Activated CD8-positive, alpha-beta memory T cell treated with anti-CD3 and anti-CD28 coated beads for 1 hour (primary cell): ENCODE measurements at places on chromosomes 2 and 18.

DNA sequence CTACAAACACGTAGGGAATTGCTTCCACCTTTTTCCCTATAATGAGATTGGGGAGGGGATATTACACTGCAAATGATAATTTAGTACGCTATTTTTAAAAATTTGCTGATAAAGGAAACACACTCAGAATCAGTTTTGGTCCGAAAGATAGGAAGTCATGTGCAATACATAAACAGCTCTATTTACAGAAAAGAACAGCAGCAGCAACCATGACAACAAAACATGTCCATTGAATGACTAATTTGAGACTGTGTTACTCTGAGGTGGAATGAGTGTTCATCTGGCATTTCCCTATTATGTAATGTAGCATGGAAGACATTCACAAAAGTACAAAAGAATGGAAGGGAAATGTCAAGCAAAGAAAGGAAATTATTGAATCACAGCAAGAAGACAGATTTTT is 337.2 kb downstream of the NBAS start:
- DNase-seq, result no peak

GRCh38 chr2:108552566-108552965 is 18.3 kb downstream of the LIMS1 start:
- DNase-seq, result no peak

GRCh38 chr18:79465392-79465991 is 69.8 kb downstream of the NFATC1 start:
- no peak for DNase-seq

DNA sequence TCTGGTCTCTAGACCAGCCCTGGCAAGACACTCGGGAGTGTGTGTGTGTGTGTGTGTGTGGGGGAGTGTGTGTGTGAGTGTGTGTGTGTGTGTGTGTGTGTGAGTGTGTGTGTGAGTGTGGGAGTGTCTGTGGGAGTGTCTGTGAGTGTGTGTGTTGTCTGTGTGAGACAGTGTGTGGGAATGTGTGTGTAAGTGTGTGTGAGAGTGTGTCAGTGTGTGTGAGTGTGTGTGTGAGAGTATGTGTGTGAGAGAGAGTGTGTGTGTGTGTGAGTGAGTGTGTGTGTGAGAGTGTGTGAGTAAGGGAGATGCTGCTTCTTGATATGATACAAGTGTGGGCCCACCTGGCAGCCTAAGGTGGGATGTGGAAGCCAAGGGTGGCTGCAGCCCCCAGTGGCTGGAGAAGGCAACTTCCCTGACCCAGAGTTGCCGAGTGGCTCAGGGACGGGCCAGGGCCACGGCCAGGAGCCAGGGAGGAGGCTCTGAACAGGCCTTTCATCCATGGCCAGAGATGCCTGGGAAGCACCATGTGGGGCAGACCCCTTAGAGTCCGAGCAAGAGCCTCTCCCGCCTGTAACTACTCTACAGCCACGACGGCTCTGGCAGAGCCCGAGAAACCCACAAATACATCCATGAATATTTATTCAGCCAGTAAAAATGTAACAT is 159.3 kb upstream of the MYCN start:
- DNase-seq, result no peak

GRCh38 chr2:117942551-117942950 is 71.3 kb downstream of the CCDC93 start:
- no peak for DNase-seq

DNA sequence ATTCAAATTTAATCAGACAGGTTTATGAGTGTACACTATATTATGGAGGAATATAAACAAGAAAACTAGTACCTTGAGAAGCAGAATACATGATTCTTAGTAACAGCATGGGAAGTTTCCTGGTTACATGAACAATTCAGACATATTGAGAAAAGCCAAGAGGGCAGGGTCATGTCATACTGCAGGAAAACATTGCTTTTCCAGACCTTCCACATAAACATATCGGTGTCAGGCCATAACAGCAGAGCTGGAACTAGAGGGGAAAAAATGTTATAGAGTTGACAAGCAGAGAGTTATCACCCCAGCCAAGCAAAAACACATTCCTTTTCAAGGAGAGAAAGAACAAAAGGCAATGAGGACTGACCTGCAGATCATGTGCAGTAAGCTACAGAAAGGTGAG is 74.7 kb upstream of the ZNF236 start:
- no peak for DNase-seq

- DNase-seq, result no peak
Observed at GRCh38 chr2:196434217-196434616, 205.3 kb upstream of the CCDC150 start.

DNA sequence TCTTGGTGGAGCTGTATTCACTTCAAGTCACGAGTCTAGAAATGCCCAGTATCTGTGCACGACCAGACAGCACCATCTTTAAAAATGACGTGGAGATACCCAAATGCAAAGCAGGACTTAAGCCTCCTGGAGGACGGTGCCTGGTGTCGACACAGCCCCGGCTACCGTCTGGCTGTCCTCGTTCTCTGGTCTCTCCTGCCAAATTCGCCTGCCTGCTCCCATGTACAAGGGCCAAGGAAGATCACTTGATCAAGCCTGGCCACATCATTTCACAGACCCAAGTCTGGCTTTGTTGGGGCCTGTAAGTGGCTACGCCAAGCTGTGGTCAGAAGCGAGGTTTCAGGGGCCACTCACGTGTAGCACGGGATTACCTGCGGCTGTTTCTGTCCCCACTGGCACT is 9.4 kb downstream of the ODC1 start:
- DNase-seq, result no peak

DNA sequence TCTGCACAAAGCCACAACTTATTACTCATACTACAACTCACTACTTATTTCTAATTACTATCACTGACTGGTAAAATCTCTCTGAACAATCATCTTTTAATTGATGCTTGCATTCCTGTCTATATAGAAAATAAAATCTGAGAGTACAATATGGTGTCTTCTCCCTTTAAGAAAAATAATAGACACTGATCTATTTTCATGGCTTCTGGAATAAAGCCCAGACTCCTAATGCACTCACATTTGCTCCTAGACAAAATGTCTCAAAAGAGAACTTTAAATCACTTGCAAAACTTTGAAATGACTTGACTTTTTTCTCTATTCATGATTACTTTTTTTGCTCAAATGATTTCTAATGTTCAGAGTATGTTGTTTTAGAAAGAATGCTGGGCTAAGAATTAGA is 28.7 kb downstream of the ESCO1 start:
- DNase-seq, result no peak

DNA sequence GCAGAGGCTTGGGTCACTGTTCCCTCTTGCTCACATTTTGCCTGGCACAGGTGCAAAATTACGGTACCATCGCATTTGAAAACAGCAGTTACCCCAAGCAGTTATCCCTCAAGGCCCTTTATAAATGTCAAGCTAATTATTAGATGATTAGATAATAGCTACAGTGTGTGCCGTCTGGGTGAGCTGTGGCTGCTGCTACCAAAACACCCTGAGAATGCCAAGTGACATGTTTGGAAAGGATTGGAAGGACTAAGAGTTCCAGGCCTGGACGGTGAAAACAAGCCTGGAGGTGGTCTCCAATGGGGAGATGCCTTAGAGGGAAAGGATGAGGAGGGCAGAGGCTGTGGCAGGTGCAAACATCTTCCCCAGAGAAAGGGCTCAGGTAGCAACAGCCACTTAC is 120.6 kb downstream of the CAPN13 start:
- DNase-seq, result no peak

DNA sequence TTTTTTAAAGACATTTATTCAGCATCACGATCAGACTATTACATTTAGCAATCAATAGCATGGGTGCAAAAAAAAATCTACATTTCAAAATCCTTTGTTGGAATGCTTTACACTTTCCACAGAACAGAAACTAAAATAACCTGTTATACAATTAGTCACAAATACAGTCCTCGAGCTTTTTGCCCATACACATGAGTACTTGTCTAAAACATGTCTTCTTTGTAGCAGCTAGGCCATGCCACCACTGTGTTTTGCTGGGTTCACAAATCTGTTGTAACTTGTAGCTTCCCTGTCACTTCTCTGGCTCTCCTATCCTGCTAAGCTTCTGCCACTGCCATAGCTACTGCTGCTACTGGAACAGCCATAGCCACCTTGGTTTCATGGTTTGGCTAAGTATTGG is 24.4 kb upstream of the ADAM23 start:
- DNase-seq, result no peak

DNA sequence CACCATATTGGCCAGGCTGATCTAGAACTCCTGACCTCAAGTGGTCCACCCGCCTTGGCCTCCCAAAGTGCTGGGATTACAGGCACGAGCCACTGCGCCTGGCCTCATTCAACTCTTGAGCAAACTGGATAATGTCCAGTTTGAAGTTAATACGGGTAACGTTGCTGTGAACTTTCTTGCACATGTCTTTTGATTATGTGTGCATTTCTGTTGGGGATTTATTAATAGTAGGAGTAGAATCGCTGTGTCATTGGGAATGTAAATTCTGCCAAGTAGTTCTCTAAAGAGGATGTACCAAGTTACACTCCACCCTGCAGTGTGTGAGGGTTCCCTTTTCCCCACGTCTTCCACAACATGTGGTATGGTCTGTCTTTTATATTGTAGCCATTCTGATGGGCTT is 6.2 kb downstream of the IMPA2 start:
- no peak for DNase-seq

DNA sequence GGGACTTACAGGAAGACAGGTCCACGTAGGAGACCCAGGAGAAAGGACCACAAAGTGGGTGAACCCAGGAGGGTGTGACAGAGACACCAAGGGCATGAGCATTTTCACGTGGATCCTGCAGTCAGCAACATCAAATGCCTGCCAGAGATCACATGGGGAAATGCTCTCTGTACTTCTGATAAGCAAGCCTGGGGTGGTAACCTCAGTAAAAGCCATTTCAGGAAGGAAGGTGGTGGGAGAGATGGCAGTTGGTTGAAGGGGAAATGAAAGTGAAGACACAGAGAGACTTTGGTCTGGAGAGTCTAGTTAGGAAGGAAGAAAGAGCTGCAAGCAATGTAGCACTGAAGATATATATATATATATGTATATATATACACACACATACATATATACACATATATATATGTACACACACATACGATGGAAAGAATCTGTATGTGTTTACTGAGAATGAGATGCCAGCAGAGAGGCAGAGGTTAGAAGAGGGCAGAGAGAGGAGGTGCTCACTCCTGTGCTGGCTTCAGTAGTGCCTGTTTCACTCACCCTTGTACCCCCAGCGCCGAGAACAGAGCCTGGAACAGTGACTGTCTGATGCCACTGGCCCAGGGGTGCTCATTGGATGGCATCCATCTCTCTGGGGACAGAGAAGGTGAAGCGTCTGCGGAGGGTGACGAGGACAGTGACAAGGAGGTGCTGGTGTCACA is 314.9 kb downstream of the AFF3 start:
- DNase-seq, result no peak

GRCh38 chr2:222360146-222360545 is 61.3 kb upstream of the PAX3 start:
- no peak for DNase-seq

GRCh38 chr2:242024751-242025355 is 155.3 kb downstream of the RTP5 start:
- DNase-seq, result no peak

DNA sequence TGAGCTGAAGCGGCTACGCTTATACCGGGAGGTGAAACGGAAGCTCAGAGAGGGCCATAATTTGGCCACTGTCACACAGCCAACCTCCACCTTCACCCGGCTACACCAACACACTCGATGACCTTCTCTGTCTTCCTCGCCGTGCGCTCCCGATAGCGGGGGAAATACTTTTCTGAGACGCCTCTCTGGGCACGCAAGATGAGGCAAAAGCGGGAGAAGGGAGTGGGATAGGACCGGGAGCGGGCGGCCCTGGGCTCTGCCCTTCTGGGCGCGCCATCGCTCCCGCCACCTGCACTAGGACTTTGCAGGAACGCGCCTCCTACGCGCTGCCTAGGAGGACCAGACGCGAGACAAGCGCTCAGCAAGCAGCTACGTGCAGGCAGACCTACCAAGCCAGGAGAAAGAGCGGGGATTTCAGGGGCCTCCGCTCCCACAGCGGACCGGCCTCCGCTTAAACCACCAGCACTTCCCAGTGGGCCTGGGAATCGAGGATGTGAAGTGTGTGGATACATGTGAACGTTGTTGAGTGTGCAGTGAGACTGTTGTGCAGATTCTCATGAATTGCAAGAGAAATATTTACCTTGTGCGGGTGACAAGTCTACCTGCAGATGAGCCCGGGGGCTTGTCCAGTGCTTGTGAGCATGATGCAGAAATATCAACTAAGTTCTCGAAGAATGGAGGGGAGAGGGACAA is 11.4 kb downstream of the SIX3 start:
- no peak for DNase-seq

DNA sequence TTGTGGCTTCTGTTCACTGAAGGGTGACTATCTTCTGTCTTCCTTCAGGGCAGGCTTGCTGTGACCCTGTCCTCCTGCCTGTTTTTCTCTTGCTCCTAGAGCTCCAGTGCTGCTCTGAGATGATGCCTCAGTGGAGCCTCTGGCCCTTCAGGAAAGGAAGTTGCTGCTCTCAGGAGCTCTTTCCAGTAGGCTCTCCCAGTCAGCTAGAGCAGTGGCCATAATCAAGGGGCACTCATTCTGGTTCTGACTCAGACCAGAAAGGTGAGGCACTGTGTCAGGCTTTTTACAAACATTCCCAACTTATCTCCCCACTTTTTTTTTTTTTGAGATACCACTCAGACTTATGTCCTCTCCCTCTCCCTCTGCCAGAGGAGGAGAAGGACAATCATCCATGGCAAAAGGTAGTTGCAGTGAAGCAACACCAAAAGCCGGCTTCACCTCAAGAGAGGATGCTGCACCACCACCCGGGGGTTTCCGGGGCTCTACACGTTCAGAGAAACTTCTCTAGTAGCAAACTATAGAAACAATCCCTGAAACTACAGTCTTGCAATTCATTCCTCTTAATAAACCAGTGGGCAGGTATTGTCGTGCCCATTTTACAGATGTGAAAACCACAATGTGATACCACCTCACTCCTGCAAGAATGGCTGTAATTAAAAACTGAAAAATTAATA is 115.4 kb downstream of the ACTR3 start:
- DNase-seq, result no peak

DNA sequence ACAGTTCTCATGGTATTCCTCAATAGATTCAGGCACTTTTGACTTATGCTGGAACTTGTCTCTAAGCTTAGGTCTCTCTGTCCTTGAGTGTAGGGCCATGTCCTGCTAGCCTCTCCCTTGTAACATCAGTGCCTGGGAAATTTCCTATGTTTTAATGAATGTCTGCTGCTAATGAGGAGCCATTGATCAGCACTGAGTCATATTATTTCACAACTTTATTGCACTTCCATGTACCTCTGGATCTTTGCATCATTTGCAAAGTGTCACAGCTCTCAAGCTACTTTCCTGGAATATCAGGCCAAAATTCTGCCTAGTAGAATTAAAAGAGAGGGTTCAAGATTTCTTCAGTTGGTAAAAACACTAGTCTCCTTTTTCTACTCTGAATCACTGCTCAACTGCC is 102.5 kb downstream of the GAREM1 start:
- DNase-seq, result no peak

GRCh38 chr18:22219568-22220355 is 50.4 kb downstream of the GATA6 start:
- DNase-seq, result no peak
